PC-9 (cell line): ENCODE measurements at places on chromosomes 7 and 10. TPM values are rescaled to one million over a fixed set of nuclear protein-coding genes. Genes with fewer than 3 reads are reported as not detected.

GRCh38 chr7:6652446-6653011 lies 15.4 kb downstream of the ZNF316 start:
- DNase-seq = no peak

DNA sequence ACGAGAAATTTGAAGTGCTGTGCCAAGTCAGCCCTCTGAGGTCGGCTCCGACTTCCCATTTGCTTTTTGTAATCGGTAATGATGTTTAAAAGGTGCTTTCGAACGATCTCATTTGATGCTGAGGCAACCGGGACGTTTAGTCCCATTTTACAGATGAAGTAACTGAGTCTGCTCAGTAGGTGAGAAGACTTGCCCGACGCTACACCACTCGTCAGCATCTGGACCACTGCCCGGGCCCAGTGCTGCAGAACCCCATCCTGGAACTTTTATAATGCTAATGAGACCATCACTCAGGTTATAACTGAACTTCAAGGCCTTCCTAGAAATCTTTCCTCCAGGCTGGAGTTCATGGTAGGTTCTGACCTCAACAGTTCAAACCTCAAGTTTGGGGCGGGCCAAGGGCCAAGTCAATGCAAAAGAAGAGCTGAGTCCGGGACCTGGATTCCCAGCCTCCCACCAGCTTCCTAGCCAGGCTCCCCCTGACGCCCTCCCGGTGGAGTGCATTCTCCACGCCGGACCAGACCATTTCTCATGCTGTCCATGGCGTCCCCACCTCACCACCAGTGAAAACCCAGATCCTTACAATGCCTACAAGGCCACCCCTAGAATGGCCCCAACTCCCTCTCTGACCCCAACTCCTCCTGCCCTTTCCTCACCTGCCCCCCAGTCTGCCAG lies 699 bp upstream of the PDLIM1 start:
- no peak for DNase-seq

GRCh38 chr7:158238616-158239289 lies 348.9 kb downstream of the PTPRN2 start:
- DNase-seq = no peak

- no peak for DNase-seq
These were observed 100.1 kb upstream of the TMEM72 start for GRCh38 chr10:44811072-44811471.

GRCh38 chr10:129626796-129627435 lies 159.9 kb downstream of the MGMT start:
- DNase-seq = no peak

DNA sequence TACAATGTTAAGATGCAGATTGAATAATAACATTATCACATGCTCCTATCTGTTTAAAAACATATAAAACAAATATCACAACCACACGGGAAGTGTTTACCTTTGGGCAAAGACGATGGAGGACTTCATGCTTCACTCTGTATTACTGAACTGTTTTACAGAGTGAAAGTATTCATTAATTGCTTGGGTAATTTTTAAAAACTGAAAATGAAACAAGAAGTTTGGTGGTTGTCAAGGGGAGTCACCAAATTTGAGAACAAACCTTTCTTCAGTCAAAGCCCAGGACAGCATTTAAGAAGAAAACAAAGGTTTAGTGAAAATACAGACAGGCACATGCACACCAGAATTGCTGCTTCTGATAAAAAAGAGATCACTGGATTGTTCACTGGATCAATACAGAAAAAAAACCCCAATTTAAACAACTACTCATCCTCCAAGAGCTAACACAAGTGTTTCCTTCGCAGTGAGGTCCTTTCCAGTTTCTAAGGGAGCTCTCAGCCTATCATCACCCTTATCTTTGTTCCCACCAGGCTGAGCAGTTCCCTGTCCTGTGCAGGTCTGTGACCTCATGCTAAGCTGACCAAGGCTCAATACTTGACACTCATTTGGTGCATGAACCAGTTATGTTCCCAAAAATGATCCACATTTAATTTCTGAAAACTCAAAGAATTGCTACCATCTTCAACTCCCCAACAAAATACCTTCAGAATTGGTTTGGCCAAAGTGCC lies 8.8 kb downstream of the PARP12 start:
- no peak for DNase-seq

GRCh38 chr7:25821225-25821624 lies 330.8 kb upstream of the NFE2L3 start:
- no peak for DNase-seq

GRCh38 chr7:91031757-91032156 lies 232.5 kb upstream of the FZD1 start:
- DNase-seq = no peak

GRCh38 chr10:129472696-129473555 lies 5.9 kb downstream of the MGMT start:
- DNase-seq = no peak

- no peak for DNase-seq
These were observed 84.1 kb downstream of the ZNF467 start for GRCh38 chr7:149689291-149689721.

- no peak for DNase-seq
These were observed 35.7 kb upstream of the FGL2 start for GRCh38 chr7:77235276-77235675.

GRCh38 chr7:87226495-87226894 lies 7.0 kb upstream of the TMEM243 start:
- no peak for DNase-seq

DNA sequence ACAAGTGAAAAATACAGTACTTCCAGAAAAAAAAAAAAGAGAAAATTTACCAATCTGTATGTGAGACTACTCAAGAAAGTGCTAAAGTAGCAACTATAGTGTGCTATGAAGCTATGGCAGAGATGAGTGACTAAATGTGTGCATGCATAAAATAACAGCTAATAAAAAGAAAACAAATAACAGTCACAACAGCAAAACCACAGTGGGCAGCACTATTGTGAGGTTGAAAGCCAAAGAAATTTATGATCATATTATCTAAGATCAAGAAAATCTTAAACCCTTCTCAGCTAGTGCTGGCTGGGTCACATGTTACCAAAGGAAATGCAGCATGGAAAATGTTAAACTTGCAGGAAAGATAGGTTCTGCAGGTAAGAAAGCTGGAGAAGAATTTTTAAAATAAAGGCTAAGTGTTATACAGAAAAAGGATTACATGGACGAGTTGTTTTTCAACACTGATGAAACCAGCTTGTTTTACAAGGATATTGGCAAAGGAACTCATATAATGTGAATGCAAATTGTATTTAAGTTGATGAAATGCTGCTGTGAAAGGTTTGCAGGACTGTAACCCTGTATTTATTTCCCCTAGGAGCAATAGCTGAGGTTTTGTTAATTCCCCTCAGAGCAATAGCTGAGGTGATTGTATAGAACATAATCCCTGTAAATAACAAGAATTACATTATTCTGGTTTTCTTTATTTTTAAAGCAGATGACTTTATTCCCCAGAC lies 15.6 kb upstream of the OR2A5 start:
- DNase-seq = no peak

DNA sequence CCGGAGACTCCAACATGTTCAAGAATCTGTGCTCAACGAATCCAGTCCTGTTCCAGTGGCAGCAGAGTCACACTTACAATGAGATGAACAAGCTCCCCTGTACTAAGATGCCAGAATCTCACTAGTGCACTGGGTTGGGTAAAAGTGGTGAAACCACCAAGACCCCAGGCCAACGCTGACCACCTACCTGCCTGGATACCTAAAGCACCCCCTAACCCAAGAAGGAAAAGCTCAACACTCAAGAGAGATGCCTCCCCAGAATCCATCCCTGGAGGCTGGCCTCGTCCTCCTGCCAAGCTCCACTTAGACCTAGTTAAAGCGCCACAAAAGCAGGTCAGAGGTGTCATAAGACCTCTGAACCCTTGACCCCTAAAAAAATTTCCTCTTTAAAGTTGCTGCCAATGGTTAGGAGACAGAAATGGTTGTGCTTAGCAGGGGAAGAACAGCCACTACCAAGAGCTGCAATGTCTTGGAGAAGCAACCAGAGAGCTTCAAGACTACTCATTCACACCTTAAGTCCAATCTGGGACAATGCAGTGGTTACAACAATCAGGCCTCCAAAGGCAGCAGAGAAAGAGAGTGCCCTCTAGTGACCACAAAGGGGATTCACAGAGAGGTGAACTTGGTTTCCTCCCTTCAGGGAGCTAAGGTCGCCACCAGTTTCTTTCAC lies 94.6 kb upstream of the MACROH2A2 start:
- peak; percentile 29 for DNase-seq

- peak; percentile 93 for DNase-seq
These were observed 106.3 kb downstream of the ATXN7L1 start for GRCh38 chr7:105769901-105770628.

GRCh38 chr7:112510001-112510742 lies 29.4 kb downstream of the LSMEM1 start:
- no peak for DNase-seq

DNA sequence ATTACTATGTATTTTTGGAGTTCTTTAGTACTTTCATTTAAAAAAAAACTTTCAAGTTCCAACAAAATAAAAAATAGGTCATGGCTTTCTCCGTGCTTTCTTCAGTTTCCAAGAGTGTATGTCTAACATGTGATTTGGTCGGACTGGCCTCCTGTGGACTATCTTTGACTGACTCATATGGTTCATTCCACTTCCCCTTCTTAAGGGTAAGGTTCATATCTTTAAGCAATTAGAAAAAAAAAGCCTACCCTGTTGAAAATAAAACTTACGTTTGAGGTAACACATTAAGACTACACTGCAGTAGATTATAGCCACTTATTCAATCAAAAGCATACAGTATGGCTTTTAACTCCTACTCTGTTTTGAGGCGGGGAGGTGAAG lies 112.8 kb upstream of the AHR start:
- DNase-seq = no peak

- DNase-seq = no peak
These were observed 12.6 kb downstream of the AP3M1 start for GRCh38 chr10:74137992-74138391.

DNA sequence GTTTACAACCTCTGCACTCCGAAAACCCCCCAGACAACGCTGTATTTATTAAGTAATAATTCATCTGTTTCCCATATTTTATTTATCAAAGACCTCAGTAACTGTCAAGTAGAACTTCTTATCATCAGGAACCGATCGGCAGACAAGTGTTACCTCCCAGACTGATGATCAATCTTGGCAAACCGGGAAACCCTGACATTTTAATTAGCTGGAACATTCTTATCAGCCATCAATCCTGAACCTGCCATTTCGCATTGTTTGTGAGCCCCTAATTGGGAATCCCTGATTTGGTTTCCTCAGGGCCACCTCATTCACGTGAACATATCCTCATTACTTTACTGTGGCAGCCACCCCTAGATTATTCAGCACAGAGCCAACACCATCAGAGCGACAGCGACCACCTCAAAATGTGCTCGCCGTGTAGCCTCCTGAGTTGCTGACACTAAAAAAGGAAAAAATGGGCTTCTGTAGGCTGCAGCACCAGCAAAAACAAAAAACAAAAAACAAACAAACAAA lies 93.6 kb upstream of the SDK1 start:
- DNase-seq = no peak

DNA sequence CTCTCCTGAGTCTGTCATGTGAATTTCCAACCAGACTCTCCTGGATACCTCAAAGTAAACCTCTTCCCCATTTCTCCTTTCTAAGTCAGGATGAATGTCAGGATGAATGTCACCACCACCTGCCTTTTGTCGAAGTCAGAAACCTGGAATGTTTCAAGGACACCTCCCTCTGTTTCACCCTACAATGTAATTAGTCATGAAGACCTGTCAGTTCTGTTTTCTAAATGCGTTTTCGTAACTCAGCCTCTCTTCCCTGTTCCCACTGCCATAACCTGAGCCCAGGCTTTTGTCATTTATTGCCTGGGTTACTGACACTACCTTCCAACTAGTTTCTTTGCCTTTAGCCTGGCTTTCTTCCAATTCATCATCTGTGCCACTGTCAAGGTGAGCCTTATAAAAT lies 5.5 kb upstream of the STN1 start:
- peak; percentile 17 for DNase-seq

GRCh38 chr7:46393142-46393541 lies 472.1 kb upstream of the IGFBP3 start:
- no peak for DNase-seq

GRCh38 chr7:93882468-93882867 lies 8.1 kb downstream of the TFPI2 start:
- DNase-seq = no peak

GRCh38 chr7:96174812-96175211 lies 147.1 kb downstream of the SLC25A13 start:
- DNase-seq = no peak

GRCh38 chr10:104640339-104641186 lies 527 bp upstream of the SORCS3 start:
- DNase-seq = no peak

DNA sequence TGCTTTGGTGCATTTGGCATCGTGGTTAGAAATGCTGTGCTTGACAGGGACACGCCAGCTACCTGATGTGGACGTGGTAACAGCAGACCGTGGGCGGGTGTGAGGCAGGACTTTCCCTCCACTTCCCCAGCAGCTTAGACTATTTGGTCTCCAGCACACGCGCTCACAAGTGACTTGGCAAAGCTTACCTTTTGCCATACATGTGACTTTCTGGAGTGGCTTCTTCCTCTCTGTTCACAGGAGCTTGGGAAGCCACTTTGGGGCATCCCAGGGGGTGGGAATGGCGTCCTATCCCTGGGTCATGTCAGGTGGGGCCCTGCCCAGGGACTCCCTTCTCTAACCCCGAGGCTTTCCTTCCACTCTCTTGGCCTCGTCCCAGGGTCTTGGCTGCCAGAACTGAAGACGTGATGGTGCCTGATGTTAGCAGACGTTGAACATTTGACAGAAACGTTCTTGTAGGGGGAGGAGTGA lies 228.7 kb upstream of the KLF6 start:
- DNase-seq = no peak

Gene DGKB
- 0.23 and 0.48 TPM in 2 replicates for total RNA-seq

Gene PRDX3
- 110 and 144 TPM in 2 replicates for total RNA-seq

Gene ANKRD61
- total RNA-seq = 0.37 TPM in 1 of 2 replicates, not detected in the other

Gene SH2D4B
- total RNA-seq = 0.24 TPM in 1 of 2 replicates, not detected in the other

Gene ZNF488
- total RNA-seq = 11.4 and 18.1 TPM in 2 replicates

Gene SFTPD
- total RNA-seq = 1.5 TPM in 1 of 2 replicates, not detected in the other

Gene SYT15
- total RNA-seq = 1.9 and 3.3 TPM in 2 replicates

Gene TMEM176B
- 1.9 and 2.3 TPM in 2 replicates for total RNA-seq

Gene ZNF25
- total RNA-seq = 2.6 and 2.7 TPM in 2 replicates

Gene VGF
- total RNA-seq = 2.1 and 2.3 TPM in 2 replicates

Gene SORCS1
- not detected in 2 replicates for total RNA-seq

Gene GJD4
- total RNA-seq = not detected in 2 replicates

Gene PTPRN2
- total RNA-seq = not detected in 2 replicates

Gene OR2A1
- total RNA-seq = not detected in 2 replicates

Gene SPDYE6
- not detected in 2 replicates for total RNA-seq

Gene SLC18A3
- total RNA-seq = not detected in 2 replicates
